Activated naive CD8-positive, alpha-beta T cell treated with anti-CD3 and anti-CD28 coated beads, Interleukin-2, amount 50 U/mL, for 16 hours (primary cell): ENCODE measurements at places on chromosomes 4 and X.

- DNase-seq: no peak
These were observed 1614.0 kb upstream of the PCDH10 start for GRCh38 chr4:131534944-131535645.

- DNase-seq: no peak
These were observed 2108.9 kb upstream of the TENM3 start for GRCh38 chr4:180134091-180134866.

DNA sequence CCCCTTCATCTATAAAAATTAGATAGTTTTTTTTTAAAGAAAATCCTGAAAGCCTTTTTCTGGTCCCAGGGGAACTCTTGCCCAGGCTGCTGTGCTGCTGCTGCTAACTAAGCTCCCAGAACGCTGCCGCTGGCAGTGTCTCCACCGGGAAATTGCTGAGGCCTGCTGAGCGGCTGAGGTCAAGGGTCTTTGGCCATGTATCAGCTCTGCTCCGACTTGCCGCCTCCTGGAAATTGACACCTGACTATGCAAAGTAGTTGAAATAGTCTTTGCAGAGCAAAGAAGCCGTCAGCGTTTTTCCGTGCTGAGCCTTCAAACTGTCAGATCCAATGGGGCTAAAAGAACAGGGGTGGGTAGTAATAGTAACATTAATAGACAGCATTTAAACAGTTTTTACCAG is 839 bp downstream of the QDPR start:
- no peak for DNase-seq

DNA sequence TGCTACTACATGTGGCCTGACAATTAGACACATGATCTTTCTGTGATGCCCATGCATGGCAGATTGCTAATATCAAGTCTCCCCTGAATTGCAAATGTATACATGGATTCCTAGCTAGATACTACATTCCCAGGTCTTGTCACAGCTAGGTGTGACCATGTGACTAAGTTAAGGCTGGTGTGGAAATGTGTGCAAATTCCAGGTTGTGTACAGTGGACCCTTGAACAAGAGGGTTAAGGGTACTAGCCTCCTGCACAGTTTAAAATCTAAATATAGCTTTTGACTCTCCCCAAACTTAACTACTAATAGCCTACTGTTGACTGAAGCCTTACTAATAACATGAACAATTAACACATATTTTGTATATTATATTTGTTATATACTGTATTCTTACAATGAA is 48.4 kb downstream of the HSD17B13 start:
- no peak for DNase-seq

GRCh38 chrX:40320819-40321218 is 223.1 kb upstream of the BCOR start:
- no peak for DNase-seq

GRCh38 chr4:84879651-84880200 is 86.8 kb downstream of the WDFY3 start:
- DNase-seq: no peak

DNA sequence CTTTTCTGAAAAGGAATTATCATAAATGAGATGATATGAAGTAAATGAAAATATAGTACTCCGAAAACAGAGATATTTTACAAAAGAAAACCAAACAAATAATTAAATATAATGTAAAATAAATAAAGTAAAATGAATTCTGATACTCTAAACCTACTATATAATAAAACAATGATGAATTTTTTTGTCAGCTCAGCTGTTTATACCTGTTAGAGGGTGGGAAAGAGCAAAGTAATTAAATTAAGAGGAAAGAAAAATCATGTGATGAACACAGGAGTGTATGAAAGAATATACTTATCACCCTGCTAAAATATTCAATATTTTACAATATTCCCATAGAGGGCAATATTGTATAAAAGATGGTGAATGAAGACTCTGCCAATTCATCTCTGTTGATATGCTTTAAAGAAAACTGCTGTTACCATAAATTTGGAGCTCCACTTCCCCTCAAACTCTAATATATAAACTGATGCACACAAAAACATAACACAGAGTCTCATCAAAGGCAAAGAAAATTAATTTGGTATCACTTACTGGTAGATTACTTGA is 6.5 kb upstream of the NDST4 start:
- no peak for DNase-seq

DNA sequence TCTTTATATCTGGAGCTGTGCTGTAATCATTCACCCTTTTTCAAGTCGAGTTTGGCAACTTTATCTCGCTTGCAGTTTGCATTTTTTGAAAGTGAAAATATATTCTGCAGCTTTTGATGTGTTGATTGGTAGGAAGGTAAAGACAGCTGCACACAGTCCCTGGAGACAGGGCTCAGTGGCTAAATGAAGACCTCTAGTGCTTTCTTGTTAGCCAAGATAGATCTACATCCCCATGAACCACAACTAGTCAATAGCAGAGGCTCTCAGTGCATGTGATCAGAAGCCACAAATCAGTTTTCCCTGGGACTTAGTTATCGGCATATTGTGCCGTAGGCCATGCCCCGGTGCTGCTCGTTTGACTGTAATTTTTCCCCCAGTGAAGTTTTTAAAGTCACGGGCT is 587.7 kb upstream of the PITX2 start:
- DNase-seq: no peak

DNA sequence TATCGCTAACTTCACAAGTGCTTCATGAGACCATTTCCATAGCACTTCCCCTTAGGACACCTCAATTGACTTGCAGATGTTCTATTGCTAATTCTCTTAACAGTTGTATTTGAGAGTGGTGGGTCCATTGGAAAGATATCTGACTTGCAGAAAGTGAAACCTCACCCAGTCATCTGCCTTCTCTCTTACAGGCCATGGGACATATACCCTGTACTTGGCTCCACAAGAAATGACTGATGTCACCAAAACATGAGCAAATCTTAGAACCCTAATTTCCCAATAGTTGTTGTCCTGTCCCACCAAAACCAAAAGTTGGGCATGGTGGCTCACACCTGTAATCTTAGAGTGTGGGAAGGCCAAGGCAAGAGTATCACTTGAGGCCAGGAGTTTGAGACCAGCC is 101.9 kb upstream of the MAML3 start:
- DNase-seq: no peak

GRCh38 chr4:144948009-144948408 is 150.0 kb downstream of the ANAPC10 start:
- no peak for DNase-seq

DNA sequence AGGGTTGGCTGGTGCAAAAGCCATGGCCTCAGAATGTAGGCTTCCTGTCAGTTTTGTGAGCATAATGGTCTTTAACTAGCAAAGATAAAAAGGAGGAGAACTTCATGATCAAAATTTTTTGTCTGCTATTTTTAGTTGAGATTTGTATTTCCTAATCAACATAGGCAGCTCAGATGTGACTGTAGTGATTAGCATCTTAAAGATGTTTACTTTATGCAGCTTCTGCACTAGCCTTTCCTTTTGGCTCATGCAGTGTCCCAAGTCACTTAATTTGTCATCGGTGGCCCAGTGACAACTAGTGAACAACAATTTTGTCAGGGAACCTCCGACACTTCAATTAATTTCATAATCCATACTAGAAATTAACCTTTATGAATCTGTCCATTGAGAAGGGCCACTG is 109.8 kb downstream of the CEP135 start:
- DNase-seq: no peak

DNA sequence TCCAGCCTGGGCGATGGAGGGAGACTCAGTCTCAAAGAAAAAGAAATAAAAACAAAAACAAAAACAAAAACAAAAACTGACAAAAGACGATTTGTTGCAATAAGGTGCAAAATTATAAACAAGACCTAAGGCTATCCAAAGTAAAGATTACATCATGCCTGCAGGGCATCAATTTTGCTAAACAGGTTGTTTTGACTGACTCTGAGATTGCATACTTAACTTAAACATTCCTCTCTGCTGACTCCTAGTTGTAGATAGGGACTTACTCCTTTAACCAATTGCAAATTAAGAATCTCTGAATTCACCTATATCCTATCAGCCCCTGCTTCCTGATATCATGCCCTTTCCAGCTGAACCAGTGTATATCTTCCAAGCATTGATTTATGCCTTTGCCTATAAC is 2687.3 kb downstream of the PCDH7 start:
- no peak for DNase-seq

- DNase-seq: no peak
These were observed 213.5 kb upstream of the TAPT1 start for GRCh38 chr4:16439768-16440167.

DNA sequence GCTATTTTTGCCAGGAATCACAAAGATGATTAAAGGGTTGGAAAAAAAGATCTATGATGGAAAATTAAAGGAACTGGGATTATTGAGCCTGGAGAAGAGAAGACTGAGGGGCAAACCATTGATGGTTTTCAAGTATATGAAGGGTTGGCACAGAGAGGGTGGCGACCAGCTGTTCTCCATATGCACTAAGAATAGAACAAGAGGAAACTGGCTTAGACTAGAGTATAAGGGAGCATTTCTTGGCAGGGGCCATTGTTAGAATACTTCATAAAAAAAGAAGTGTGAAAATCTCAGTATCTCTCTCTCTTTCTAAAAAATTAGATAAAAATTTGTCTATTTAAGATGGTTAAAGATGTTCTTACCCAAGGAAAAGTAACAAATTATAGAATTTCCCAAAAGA is 75.1 kb downstream of the NPNT start:
- no peak for DNase-seq
